ENCODE measurements at places on chromosomes 1 and 21. TPM values are rescaled to one million over a fixed set of nuclear protein-coding genes. Genes with fewer than 3 reads are reported as not detected.

FCRL6 gene
- total RNA-seq: not detected

TMEM9 gene
- total RNA-seq: 103 TPM

SYCP1 gene
- 0.17 TPM for total RNA-seq

OTUD7B gene
- total RNA-seq: 14.7 TPM

DNA sequence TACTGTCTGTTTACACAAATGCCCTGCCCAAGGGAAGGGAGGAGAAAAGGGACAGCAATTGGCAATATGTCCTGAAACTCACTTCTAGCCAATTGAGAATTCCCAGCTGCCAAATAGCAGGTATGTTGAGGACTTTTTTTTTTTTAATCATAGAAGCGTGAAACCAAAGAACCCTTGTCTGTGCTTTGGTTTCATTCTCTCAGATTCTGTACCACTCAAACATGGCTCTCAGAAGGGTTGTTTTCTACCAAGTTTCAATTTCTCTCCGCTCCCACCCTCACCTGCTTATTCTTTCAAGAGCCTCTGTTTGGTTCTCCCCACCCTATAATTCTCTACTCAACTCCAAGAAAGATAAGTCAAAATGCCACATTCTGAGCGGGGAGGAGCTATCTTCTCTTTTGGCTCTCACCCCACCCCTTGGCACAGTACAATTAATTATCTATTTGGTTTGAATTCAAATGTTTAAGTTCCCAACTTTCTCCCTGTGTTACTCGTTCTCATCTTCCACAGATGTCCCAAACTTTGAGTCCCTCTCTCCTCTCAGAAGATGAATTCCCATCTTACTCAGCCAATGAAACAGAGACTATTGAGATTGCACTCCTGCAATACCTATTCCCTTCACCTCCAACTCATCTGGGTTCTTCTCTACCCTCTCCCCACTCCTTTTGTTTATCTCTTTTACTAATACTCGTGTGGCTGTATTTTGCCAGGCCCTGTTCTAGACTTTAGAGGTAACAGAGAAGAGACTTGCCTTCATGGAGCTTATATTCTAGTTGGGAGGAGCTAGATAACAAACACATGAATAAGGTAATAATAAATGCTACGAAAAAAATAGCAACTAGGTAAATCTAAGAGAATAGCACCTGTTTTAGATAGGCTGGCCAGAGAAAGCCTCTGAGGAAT lies 3.9 kb upstream of the TP53BP2 start:
- DNase-seq: no peak

- no peak for DNase-seq
Measured at GRCh38 chr1:93518516-93518915, 70.6 kb downstream of the FNBP1L start.

GRCh38 chr21:29190923-29191331 lies 60.5 kb downstream of the MAP3K7CL start:
- no peak for DNase-seq

Measured in kidney epithelial cell (primary cell).